ENCODE measurements at places on chromosomes 5 and 9.
A peak's percentile ranks its signal among the peaks of the same experiment; 100 is the strongest.

GRCh38 chr9:81264516-81264915, 424.8 kb downstream of the TLE1 start:
- DNase-seq = no peak

DNA sequence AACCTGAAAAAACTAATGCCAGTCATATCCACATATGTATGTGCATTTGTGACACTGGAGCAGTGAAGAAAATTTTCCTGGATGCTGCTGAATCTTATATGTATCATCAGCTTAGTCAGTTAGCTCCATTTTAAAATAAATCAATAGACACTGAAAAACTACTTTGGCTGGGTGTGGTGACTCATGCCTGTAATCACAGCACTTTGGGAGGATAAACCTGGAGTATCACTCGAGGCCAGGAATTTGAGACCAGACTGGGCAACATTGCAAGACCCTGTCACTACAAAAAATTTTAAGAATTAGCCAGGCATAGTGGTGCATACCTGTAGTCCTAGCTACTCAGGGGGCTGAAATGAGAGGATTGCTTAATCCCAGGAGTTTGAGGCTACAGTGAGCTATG, 511.0 kb upstream of the TLE4 start:
- DNase-seq = no peak

- peak; percentile 30 for DNase-seq
These were observed 16.5 kb downstream of the GRXCR2 start for GRCh38 chr5:145856285-145856818.

GRCh38 chr9:120723565-120723964, 9.3 kb upstream of the MEGF9 start:
- no peak for DNase-seq

DNA sequence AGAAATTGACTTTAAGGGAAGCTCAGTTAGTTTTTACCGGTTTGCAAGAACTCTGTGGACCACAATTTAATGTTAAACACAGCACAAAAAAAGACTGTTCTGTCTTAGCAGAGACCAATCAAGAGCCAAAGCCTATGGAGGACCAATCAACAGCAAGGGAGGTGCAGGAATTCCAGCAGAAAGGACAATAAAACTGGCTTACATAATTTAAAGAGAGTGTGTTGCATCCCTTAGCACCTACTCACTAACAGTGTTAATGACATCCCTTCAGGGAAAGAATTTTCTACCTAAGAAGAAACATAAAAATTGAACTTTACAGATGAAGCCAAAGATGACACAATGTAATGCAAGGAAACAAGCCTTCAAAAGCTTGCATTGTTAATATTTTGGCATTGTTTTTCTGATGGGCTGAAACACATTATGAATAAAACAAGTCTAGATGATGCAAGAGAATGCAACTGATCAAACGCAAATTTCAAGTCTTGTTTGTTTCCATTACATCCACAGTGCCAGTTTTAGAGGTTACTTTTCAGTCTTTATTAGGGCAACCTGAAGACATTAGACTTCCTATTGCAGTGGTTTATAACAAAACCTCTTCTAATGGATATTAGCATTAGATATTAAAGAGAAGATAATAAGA, 111.3 kb upstream of the FST start:
- no peak for DNase-seq

DNA sequence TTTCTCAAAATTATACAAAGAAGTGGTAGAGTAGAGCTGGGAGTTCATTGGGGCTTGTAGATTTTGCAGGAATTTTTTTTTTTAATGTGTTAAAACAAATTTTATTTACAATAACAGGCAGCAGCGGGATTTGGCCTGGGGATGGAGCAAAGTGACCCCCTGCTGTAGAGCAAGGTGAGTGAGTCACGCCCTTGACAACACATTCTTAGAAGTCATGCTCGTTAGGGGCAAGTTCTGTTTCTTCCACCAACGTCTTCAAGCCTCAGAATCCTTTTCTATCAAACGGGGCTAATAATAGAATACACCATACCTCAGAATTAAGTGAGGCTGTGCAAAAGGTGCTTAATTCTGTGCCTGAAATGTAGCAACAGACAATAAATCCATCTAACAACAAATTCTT, 1.1 kb upstream of the ANKDD1B start:
- no peak for DNase-seq

DNA sequence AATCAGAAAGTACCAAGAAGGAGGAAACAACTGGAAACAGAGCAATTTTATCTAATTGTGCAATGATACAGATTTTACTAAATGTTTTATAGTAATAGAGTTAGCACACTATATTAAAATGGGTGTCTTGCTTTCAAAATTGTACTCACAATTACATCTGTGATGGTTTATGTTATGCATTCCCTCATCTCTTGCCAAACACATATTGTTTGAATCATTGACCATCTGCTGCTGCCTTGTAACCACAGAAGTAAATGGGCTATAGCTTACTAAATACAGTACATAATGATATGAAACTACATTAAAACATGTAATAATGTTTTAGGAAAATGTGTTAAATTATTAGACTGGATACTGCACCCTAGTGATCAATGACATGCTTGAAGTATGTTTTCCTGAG, 158.1 kb downstream of the SLC25A46 start:
- DNase-seq = no peak

DNA sequence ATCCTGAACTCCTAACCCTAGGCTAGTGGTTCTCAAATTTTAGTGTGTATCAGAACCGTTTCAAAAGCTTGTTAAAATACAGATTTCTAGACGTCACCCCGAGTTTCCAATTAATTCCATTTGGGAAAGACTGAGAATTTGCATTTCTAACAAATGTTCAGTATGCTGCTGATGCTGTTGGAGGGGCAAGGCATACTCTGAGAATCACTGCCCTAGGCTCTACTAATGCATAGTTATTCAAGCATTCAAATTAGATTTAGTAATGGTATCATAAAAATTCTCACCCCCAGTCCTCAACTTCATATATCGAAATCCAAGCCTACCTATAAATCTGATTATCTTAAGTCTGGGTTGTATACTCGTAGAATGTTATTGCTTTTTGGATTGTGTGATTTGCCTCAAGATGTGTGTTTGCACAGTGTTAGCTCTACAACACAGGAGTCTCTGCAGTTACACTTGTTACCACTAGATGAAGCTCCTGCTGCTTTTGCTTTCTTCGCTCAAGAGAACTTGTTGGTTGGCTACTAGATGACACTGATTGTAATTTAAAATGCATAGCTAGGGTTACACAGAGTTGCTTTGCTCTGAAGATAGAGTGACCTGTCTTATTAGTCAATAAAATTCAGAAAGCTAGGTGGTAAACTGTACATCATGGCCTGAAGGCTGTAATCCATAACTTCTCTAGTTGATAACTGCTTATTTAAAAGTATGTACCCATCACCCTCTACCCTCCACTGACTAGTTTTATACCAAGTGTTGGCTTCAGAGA, 7.5 kb upstream of the ERAP2 start:
- peak; percentile 62 for DNase-seq

Measured in HepG2 (cell line).